CD4-positive, alpha-beta T cell treated with Interleukin-4 for 4 hours (primary cell): ENCODE measurements at places on chromosomes 11 and 22.

GRCh38 chr11:134338068-134338467 is 6.3 kb downstream of the GLB1L2 start:
- no peak for DNase-seq

DNA sequence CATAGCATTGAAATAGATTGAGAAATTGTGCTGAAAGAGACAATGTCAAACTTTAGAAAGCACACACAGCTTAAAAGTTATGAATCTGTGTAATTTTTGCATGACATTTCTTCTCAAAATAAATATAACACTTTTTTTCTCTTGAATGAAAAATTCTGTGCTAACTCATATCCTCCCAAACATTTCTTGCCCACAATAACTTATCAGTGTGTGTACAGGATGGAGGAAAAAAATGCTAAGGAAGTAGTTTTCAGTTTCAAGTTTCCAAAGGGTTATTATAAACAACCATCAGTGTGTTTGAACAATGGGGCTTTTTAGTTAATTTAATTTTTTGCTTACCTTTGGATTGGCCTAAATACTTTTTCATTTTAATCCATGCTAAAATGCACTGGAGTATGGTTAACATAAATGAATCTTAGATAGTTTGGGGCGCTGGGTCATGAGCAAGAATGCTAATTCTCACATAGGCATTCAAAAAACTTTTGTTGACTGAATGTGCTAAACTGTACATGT is 82.9 kb upstream of the ARHGAP20 start:
- no peak for DNase-seq

GRCh38 chr11:94060401-94060800 is 39.2 kb downstream of the HEPHL1 start:
- DNase-seq: no peak

- DNase-seq: no peak
Observed at GRCh38 chr11:58616594-58616993, 5.9 kb upstream of the CNTF start.

- DNase-seq: peak; percentile 44
Observed at GRCh38 chr11:2928605-2929530, at the start of gene PHLDA2. Gene PHLDA2, minus strand, starts transcription at chr11:2929420. Its CDS starts 56 bp downstream, at chr11:2929364.

- no peak for DNase-seq
Observed at GRCh38 chr11:121344824-121345223, 52.3 kb downstream of the SC5D start.

DNA sequence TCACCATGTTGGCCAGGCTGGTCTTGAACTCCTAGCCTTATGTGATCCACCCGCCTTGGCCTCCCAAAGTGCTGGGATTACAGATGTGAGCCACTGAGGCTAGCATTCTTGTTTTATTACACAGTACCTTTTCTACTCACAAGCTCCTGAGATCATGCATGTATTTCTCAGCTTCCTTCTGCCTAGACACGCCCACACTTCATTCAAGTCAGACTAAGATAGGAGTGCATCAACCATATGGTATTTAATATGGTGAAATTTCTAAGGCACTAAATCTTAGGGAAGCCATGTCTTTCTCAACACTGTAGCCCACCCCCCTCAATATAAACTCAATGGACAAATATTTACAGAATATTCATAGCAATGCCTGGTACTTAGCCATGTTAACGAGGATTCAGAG is 62.1 kb downstream of the SLC25A17 start:
- no peak for DNase-seq

DNA sequence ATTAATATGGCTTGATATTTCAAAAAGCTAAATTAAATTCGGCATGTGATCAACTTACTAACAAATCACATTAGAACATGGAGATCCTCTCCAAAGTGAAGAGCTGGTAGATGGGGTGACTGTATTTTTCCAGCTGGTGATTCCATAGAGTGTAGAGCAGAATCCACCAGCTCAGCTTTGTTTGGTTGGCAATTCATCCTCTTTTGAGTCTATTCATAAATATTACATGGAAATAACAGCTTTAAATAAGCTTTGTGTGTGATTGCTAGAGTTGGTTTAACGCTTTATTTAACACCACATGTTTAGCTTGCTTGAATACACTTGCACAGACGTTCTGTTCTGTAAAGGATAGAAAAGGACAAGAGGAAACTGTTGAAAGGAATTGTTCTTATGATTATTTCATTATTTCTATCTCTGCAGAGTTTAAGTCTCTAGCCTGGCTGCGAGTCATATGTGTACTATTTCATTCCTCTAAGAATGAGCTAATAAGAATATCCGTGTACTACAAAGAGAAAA is 738.3 kb upstream of the KIRREL3 start:
- DNase-seq: no peak

DNA sequence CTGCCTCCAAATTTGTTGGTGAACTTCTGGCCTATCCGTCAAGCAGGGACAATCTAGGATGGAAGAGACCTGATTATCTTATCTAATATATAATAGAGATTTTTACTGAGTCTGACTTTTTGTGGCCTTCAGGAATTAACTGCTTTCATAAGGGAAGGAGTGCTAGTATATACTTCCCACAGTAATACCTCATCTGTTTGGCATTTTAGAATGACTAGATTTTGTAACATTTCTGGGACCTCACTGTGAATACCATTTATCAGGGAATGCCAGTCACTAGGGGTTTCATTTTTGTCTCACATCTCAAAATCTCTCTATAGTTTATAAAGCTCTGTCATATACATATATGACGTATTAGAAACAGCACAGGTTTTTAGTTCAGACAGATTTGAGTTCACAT is 114.3 kb downstream of the INSC start:
- no peak for DNase-seq

GRCh38 chr11:85027346-85027745 is 599.8 kb downstream of the DLG2 start:
- no peak for DNase-seq

GRCh38 chr22:46432164-46433068 is 96.9 kb downstream of the TRMU start:
- peak; percentile 36 for DNase-seq

DNA sequence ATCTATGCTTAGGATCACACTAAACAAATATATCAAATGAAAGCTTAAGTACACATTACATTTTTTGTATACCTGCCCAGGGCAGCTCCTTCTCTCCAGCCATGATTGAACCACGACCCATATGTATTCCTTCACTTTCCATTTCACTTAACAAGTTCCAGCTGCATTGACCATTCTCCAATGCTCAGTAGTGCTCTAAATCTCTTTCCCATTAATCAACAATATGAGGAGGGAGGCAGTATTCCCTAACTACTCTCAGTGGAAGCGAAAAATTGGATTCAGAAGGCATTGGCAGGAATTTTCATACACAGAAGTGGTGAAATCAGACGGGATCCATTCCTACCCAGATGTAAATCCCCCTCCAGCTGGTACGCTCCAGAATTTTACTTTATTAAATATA is 372.0 kb upstream of the LUZP2 start:
- no peak for DNase-seq

DNA sequence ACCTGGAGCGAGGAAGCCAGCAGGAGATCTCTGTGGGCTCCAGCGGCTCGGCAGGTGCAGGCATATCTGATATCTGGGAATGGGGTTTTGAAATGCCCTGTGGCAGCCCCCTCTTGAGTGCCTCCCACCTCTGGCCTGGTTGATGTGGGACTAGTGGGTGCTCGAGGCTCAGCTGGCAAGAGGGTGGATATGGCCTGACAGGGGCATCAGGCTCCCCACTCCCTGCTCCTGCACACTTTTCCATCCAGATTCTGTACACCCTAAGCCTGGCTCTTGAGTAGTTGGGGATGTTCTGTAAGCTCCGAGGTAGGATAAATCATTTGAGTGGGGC is 75.0 kb downstream of the SCN3B start:
- DNase-seq: no peak

GRCh38 chr11:7759010-7759409 is 37.7 kb downstream of the OR5P2 start:
- DNase-seq: no peak

GRCh38 chr11:74018331-74019005 is 9.6 kb upstream of the UCP3 start:
- no peak for DNase-seq

- no peak for DNase-seq
Observed at GRCh38 chr11:34860034-34860433, 56.1 kb downstream of the APIP start.

GRCh38 chr11:6864438-6864837 is 1.6 kb downstream of the OR10A2 start:
- no peak for DNase-seq

- no peak for DNase-seq
Observed at GRCh38 chr11:77035580-77035979, 1.4 kb downstream of the B3GNT6 start.

GRCh38 chr11:92766698-92767097 is 202.8 kb upstream of the MTNR1B start:
- no peak for DNase-seq

- DNase-seq: no peak
Observed at GRCh38 chr11:108592591-108593213, 866 bp downstream of the EXPH5 start.

DNA sequence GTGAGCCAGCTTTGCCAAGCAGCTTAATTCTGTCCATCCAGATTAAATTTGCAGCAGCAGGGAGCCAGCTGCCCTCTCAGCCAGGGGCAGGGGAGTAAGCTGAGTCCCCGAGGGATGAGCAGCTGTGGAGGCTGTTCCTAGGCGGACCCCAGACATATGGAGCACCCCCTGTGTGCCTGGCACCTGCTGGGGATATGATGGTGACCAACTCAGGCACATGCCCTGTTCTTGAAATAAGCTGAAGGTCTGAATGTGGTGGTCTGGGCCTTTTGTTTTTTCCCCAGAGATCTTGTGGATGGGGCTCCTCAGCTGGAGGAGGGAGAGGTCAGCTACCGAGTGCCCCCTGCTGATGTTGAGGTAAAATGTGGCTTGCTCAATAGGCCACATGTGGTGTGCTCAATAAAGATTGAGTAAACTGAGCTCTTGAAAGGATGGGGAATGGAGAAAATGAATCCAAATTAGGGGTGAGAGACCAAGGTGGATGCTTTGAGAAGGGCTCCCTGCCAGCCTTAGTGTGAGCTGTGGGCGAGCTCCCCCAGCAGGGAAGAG is 103.3 kb upstream of the NNMT start:
- DNase-seq: no peak

DNA sequence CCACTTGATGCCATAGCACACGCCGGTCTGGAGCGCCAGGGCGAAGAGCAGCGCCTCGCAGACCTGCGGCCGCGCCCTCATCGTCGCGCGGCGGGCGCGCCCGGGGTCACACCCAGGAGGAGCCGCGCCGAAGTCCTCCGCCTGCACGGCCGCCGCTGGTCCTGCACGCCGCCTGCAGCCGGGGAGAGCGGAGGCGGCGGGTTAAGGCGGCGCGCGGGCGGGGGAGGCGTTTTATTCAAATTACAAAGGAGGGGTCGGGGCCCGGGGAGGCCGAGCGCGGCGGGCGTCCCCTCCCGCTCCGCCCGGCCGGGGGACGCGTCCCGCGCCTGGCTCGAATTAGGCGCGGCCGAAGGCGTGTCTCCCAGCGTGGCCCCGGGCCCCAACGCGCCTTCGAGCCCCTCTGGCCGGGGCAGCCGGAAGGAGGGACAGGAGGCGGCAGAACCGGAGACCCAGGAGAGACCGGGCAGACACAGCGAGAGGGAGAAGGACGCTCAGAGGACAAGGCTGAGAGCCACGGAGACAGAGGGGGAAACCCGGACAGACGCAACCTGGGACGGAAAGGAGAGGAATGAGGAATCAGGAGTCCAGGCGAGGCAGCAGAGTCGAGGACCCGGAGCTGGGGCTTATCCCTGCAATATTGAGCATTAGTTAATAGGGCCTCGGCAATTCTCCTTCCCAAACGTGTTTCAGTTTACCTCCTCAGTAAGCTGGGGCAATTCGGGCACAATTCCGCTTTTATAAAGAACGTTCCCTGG is at the start of gene WNT11:
WNT11 (minus strand) TSS at position 176 of the 755 bp plus-strand sequence; CDS start at position 81, 95 bp downstream.
- DNase-seq: no peak

DNA sequence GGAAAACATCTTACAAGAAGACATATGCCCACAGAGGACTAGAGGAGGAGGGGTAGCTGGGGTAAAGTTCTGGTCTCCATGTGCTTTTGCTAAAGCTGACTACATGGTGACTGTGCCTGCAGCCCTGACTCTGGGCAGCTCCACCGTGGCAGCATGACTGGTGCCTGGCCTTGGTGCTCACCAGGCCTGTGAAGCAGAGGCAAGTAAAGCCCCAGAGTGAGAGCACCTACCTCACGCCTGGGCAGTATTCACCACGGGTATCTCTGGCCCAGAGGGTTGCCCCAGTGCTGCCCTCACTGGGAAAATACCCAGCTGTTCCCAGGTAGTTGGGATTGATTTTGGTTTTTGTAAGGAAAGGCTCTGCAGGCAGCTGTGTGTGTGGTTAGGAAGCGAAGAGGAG is 78.3 kb downstream of the CTTN start:
- no peak for DNase-seq

DNA sequence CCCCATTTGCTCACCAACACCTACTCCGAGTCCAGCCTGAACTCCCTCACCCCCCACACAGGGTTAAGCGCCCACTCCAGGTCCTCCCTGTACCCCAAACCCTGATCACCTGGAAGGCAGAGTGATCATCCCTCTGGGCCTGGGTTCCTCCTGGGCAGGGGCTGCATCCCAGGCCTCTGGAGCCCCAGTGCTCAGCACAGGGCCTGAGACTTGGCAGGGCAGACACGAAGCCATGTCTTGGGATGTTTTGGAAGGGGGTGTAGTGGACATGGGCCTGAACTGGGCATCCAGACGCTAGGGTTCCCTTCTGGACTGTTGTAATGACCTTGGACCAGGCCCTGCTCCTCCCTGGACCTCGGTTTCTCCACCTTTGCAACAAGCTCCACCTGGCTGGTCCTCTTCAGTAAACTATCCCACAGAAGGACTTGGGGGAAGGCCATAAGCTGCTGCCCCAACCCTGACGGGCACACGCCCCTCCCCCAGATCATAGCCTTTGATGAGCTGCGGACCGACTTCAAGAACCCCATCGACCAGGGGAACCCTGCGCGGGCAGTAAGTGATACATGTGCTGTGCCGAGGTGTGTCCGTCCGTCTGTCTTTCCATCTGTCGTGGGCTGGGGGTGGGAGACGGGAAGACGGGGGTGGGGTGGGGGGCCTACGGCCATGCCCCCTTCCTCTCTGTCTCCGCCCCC is 3.9 kb downstream of the CNIH2 start:
- DNase-seq: no peak

DNA sequence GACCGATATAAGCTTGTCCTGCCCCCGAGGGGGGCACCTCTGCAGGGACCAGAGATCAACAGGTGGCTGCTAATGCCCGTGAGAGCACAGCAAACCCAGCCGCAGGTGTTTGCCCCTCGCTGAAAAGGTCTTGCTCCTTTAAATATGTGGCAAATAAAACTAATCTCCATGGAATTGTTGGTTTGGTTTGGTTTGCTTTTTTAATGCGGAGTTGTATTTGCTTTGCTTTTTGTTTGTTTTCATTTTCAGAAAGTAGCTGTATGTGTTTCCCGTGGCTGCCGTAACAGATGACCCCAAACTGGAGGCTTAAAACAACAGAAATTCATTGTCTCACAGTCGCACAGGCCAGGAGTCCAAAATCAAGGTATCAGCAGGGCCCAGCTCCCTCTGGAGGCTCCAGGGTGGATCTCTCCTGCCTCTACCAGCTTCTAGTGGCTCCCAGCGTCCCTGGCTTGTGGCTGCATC is 93.0 kb downstream of the CELSR1 start:
- no peak for DNase-seq

DNA sequence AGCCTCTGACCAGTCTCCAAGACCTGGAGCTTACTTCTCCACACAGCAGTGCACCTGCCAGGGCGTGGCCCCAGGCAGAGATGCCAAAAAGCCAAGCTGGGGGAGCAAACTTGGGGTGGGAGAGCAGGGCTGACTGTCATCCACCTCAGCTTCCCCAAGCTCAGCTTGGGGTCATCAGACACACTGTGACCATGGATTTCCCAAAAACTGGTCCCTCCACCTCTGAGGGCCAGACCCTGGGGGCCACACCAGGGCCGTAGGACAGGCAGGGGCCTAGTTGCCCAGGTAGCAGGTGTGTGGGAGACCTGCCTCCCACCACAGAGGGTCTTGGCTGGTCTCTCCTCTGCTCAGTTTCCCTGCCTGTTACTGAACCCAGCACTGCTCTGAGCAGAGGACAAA is 30.6 kb downstream of the ARVCF start:
- DNase-seq: no peak
